ENCODE measurements at places on chromosomes 12 and 14.
A peak's percentile ranks its signal among the peaks of the same experiment; 100 is the strongest.

DNA sequence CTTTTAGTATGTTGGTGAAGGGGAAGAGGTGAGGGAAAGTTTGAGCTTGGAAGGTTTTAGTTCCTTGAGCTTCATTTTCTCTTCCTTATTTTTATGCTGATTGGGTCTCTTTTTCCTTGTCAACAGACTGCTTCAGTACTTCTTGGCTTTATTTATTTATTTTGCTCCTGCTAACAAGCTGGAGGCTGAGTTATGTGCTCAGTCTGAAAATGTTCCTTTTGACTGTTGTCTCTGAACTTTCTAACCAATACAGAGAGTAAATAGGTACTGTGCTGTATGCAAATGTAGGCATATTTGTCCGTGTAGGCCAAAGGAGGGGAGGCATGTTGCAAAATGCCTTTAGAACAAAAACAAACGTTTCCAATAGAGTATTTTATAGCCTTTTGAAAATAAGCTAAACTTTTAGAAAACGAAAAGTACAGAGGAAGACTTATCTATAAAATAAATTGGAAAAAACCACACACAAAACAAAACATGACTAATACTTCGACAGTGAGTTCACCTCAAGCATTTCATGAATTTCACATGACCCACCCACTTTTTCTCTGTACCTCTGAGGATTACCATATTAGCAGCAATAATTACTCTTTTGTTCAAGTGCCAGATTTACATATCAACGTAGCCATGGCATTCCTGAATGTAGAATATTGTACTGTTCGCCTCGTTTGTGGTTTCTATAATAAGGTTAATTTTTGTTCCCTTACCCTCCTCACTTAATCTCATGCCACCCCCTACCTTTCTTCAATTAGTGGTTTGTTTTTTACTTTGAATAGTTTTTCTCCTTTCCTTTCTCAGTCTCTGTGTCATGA is 4.7 kb upstream of the CREBL2 start:
- no peak for DNase-seq

DNA sequence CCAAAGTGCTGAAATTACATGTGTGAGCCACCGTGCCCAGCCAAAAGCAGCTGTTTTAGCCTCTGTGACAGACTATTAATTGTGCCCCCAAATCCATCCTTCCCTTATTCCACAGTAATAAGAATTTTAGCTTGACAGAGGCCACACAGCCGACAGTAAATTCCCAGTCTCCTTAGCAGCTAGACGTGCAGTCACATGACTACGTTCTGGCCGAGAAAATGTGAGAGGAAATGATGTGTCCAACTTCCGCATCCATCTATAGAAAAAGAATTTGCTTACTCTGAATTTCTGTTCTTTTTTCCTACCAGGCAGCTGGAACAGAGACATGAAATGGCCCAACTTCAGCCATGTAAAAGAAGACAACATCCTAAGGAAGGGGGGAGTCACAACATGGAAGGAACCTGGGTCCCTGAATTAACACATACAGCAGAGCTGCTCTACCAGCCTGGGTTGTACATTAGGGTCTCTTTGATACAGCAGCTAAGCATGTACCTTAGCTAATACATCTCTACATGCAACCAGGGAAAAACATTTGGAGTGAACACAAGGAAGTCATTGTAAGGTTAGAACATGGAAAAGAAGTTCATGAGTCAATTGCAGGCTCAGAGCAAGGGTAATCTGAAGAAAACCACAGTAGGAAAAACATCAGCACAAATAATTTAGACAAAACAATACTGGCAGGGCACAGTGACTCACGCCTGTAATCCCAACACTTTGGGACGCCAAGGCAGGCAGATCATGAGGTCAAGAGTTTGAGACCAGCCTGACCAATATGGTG is 35.5 kb downstream of the CIT start:
- no peak for DNase-seq

- no peak for DNase-seq
Measured at GRCh38 chr14:85263916-85264675, 265.8 kb upstream of the FLRT2 start.

DNA sequence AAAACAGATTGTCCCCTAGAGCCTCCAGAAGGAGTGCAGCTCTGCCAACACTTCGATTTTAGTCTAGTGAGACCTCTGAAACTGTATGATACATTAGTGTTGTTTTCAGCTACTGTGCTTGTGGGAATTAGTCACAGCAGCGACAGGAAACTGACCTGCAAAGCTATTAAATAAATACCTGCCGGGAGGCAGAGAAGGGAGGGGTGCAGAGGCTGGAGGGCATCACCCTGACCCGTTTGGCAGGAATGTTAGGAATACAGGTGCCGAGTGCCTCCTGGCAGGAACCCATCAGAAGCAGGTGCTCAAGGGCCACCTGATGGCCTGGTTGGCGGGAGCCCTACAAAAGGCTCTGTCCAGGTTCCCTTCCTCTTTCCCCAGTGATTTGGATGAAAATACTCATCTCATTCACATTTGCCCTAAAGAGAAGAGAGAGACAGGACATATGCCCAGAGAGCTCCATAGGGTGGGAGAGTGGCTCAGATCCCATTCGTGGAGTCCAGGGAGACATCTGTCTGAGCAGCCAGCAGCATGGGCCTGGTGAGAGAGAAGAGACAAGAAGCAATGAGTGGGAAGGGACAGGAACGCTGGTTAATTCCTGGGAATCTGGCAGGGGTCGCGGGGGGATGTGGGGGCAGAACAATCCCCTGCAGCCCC is 44.6 kb downstream of the C14orf132 start:
- no peak for DNase-seq

- DNase-seq: no peak
Measured at GRCh38 chr14:37340353-37340752, 142.6 kb downstream of the MIPOL1 start.

- no peak for DNase-seq
Measured at GRCh38 chr14:77603654-77604255, 12.7 kb downstream of the SPTLC2 start.

DNA sequence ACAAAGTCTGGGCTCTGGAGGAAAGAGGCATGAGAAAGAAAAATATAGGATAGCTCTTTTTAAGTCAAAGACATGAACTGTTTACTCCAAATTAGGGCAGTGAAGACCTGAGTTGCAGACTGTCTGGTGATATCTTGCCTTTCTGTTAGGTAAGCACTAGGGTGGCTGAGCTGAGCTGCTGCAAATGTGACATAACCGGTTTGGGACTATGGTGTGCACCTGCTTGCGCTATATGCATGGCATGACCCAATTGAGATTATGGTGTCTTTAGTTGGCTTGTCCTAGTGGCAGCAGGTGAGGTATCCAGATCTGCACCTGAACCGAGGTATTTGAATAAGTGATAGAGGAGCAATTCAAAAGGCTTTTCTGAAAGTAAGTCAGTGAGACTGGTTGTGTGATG is 345.6 kb downstream of the APAF1 start:
- DNase-seq: no peak

- DNase-seq: no peak
Measured at GRCh38 chr12:96421014-96421413, 20.8 kb upstream of the CDK17 start.

DNA sequence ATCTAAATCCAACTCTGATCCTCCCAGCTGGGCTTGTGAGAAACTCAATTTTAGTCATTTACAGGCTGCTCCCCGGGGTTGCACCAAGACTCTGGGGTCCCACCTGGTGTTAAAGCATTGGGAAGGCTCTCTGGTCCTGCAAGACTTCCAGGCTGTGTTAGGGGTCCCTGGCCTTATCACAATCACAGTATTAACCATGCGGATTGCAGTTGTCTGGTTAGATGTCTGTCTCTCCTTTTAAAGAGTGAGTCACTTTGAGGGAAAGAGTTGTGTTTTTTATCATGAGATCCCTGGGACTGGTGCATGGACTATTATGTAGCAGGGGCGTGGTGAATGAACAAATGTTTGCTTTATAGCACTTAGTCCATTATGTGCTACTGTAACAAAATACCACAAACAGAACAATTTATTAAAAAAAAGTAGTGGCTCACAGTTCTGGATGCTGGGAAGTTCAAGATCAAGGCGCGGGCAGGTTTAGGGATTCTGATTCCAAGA is 531.4 kb downstream of the FUT8 start:
- DNase-seq: no peak

DNA sequence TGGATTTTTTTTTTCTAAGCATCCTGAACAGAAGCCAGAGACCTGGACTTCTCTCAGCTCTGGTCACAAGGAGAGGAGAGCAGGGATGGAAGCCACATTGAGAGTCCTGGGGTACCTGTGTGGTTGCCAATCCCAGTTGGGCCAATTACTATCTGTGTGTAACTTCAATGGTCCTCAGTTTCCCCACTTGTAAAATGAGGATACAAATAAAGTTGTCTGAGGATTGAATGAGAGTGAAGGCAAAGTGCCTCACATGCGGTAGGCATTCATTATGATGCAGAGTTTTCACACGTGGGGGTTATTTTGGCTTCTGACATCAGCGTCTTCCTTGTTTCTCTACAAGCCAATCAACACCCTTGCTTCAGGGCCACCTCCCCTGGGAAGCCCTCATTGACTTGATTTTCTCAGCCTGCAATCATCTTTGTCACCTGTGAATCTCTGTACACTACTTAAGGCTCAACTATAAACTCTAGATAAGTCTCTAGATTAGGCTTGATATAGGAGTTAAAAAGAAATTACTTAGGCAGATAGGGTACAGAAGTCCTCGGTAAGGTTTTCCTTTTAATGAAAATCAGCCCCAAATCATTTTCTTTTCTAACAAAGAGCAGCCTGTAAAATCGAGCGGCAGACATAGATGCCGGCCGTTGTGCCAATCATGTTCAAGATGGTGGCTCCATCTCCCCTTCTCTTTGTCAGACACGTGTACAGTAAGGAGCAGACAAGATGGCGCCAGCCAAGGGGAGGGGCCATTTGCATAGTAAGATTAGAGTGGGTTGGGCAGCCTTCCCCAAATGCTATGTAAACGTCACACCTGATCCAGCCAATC is 37.8 kb upstream of the FICD start:
- no peak for DNase-seq

- peak; percentile 50 for DNase-seq
Measured at GRCh38 chr14:61444215-61444768, 122.9 kb downstream of the PRKCH start.

DNA sequence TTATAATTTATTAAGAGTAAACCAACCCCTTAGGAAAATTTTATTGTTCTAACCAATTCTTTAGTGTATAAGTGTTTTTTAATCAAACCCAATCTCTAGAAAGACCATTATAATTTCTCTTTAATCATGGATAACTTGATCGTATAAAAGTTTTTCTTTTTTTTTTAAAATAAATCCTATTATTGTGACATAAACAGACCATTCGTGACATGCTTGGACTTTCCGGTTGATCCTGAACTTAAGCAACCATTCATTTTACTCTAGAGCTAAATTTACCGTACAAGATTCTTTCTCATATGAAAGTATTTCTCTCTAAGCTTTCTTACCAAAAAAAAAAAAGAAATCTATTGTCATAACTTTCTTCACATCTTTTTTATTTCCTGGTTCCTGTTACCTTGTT is 32.6 kb upstream of the SLC38A4 start:
- no peak for DNase-seq

DNA sequence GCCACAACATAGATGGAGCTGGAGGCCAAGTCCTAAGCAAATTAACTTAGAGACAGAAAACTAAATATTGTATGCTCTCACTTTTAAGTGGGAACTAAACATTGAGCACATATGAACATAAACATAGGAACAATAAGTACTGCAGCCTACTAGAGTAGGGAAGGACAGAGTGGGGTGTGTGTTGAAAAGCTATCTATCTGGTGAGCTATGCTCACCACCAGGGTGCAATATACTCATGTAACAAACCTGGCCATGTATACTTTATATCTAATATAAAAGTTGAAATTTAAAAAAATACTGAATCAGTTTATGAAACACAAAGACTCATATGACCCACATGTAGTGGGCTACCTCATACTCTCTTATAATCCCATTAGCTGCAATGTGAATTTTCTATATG is 1305.0 kb downstream of the LRFN5 start:
- DNase-seq: no peak

DNA sequence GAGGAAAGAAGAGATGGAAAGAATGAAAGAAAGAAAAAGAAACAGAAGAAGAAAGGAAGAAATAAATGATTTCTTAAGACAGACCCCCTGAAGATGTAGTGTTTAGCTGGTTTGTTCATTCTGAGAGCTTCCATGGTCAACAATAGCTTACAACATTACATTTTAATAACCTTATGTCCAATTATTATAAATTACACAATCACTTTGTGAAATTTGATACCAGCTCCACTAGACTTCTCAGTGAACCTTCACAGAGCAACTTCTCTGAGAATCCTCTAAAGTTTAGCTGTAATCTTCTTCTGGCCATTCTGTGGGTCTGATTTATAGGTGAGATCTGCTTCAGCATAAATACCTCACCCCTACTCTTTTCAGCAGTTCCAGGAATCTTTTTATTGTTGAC is 27.9 kb downstream of the SIX1 start:
- no peak for DNase-seq

DNA sequence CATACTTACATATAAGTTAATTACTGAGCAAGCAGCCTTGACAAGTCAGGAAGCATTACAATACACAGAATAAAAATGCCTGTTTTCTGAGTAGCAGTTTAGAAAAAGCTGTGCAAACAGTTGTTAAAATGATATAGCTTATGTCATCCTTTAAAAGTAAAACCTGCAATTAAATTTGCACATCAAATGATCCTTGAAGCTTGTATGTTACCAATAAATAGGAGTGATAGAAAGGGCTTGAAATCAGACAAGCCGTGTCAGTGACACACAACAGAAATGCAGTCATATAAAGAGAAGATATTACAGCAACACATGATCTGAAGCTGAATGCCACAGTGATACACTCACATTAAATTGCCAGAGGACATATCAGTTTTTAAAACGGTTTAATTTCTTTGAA is 70.0 kb downstream of the EPS8 start:
- DNase-seq: no peak

DNA sequence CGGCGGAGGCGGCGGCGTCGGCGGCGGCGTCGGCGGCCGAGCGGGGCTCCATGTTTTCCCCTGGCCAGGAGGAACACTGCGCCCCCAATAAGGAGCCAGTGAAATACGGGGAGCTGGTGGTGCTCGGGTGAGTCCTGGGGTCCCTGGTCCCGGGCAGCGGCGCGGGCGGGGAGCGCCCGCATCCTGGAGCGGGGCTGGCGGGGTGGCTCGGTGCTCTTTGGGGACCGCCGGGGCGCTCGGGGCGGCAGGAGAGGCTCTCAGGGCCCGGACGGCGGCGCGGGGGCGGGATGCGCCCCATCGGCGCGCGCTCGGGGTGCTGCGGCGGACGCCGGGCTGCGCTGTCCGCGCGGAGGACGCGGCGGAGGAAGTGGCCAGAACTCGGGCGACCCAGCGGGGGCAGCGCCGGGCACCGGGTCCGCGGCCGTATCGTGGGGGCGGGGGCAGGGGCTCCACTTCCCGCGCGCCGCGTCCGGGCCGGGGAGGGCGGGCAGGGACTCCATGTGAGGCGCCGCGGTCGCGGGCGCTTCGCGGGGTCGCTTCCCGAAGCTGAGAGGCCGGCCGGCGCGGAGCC is 485 bp downstream of the PELI2 start:
- no peak for DNase-seq
